ENCODE measurements at places on chromosomes 11 and 22. TPM values are rescaled to one million over a fixed set of nuclear protein-coding genes. Genes with fewer than 3 reads are reported as not detected.

DNA sequence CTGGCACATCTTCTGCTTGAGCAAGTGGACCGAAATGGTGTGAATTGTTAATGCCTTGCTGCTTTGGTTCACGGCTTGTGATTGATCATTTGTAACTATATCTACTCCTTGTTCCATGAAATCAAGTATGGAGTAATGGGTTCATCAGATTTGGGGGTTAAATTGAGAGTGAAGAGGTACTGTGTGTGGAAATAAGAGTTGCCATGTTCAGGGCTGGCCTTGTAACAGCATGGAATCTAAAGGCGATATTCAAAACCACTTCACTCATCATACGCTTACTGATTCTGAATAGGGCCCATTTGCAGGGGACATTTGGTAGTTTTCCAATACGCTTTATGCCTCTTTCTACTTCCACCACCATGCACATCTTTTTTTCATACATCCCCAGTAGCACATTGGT lies 122.2 kb downstream of the DCDC1 start:
- no peak for DNase-seq

DNA sequence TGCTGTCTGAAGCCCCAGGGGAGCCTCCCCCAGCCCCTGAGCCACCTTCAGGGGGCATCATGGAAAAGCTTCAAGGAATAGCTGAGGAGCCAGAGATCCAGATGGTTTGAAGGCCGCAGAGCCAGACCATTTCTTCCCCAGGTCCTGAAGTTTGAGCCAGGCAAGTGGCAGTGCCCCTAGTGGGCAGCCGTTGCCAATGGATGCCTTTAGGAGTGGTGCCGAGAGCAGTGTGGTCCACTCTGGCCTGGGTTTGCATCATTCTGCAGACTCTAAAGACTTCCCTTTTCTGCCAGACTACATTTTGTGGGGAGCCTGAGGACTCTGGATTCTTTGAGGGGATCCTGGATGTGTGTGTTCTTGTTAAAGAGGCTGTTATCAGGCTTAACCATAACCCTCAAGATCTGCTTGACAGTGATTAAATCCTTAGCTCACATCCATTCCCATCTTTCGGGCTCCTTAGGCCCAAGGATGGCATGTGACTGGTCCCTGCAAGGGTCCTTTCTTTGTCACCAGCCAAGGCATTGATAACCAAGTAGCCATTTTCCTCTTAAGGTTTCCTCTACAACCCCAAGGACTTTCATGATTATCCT lies 13.1 kb downstream of the HINFP start:
- DNase-seq, result no peak

DNA sequence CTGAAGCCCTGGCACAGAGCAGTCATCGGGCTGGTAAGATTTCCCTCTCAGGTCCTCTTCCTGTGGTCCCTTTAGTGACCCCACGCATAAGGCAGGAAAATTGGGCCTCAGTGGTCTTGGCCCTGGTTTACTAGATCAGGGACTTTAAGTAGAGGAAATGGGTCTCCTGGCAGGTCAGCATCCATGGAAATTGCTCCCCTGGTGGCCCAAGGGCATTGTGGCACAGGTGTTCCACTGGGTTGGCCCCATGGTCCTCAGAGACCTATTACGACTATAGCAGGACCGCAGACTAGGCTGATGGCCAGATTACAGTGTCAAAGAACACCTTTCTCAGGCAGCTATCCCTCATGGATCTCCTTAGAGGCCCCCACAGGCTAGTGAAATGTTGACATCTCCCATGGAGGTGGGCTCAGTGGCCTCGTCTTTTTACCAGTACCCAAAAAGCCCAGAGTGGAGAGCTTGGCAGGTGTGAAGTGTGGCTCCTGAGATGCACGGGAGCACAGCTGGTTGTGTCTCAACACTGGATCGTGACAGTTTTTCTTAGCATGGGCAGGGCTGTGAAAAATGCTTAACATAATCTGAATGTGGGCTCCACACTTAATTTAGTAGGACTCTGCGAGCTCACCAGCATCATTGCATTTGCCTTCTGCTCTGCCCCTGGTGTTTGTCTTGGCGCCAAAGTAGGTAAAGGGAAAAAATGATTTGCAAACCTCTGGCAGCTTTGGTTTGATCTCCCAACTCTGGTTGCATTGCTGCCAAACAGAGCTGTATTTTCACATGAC lies 74.2 kb downstream of the ZBTB16 start:
- no peak for DNase-seq

GRCh38 chr11:94925422-94926270 lies 47.7 kb downstream of the CWC15 start:
- no peak for DNase-seq

DNA sequence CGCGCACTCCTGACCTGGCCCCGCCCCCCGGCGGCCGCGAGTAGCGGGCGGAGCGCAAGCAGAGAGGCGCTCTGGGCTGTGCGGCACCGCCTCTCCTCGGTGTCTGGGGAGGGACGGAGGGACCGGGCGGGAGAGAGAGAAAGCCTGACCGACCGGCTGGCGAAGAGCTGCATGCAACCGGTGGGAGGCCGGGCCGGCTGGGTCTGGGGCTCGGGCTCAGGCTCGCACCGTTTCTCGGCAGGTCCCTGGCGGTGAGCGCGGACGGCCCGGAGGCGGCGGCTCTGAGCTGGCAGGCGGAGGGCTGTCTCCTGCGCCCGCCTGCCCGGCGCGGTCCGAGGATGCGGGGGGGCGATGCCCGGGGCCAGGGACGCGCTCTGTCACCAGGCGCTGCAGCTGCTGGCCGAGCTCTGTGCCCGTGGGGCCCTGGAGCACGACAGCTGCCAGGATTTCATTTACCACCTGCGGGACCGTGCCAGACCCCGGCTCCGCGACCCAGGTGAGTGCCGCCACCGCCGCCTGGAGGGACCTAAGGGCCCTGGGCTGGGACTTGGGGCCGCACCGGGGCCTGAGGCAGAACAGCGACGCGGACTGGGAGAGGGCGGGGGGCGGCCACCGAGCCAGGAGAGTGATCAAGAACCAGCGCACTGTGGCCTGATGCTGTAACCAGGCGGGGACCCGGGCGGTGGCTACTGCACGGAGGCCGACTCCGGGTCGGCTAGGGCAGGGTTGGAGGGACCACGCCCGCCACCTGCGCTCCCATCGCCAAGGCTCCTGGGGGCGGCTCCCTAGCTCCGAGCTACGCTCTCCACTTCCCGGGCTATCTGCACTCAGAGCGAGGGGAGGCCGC lies at the start of gene SYT9:
Gene SYT9, plus strand, starts transcription at position 69 of the 847 bp plus-strand sequence. Its CDS starts 283 bp downstream, at position 352.
- no peak for DNase-seq

- DNase-seq, result no peak
Observed at GRCh38 chr22:49962751-49963646, 2.4 kb downstream of the PIM3 start.

GRCh38 chr11:65430406-65431217 lies 8.0 kb downstream of the NEAT1 start:
- no peak for DNase-seq

GRCh38 chr11:67117176-67117575 lies 1.9 kb upstream of the KDM2A start:
- DNase-seq, result no peak

DNA sequence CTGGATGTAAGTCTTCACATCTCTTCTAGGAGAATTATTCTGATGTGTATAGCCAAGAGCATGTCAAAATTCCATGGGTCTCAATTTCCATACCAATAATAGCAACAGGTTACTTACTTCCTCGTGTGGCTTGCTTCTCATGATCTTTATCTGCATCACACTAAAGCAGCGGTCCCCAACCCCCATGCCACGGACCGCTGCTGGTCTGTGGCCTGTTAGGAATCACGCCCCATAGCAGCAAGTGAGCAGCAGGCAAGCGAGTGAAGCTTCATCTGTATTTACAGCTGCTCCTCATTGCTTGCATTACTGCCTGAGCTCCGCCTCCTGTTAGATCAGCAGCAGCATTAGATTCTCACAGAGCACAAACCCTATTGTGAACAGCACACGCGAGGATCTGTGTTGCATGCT lies 28.9 kb upstream of the SLC25A1 start:
- no peak for DNase-seq

- DNase-seq, result no peak
Observed at GRCh38 chr11:62489204-62489603, 57.4 kb downstream of the AHNAK start.

DNA sequence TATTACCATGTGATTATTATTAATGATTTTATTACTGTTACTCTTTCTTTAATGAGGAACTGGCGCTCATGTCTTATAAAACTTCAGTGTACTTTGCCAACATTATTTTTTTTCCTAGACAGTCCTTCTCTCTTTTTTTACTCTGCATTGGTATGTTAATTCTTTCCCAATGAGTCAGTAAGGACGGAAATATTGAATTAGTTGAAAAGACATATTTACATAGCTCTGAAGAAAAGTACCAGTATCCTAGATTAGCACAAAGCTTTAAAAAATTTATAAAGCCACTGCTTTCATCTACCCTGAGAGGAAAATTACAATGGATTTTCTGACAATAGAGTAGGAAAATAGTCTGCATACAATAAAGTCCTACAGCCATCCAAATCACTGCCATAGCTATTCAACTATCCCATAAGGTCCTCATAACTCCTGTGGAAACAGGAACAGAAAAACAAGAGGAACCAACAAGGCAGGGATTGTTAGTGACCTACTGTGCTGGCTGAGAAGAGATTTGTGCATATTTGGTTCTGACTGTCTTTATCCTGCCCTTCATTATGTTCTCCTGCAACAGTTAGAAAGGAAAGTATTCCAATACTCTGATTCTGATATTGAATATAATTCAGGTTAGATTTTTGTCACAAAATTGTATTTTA lies 314.4 kb downstream of the AASDHPPT start:
- DNase-seq, result no peak

DNA sequence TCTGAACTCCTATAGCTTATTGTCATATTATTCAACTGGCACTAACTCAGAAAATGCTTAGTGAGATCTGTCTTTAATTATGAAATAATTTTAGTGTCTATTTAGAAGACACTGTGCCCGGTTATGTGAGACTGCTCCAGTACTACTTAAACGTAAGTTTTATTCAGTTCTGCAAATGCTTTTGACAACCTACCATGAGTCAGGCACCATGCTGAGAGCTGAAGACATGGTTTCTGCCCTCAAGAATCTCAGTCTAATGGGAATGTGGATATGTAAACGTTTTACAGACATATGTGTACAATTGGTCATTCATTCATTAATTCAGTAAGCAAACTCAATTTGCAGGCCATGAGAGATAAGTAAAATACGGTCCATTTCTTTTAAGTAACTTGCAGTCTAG lies 40.0 kb downstream of the DCUN1D5 start:
- DNase-seq, result peak; percentile 1

DNA sequence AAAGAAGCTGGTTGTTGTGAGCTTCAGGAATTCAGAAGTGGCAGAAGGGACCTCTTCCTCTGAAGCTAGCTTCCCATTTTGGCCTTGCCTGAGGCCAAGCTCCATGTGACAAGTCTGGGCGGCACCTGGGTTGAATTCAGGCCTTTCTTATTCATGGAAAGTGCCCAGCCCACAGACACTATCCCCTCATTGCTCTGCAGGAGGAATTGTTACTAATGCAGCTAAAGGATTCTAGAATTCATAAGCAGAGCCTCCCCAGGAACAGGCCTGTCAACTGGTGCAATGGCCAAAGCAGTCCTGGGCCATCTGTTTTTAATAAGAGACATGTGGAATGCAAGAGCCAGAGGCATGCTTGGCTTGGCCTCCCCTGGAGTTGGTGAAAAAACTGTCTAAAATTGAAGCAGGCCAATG lies 71.4 kb downstream of the SLC1A2 start:
- DNase-seq, result peak; percentile 61

Gene PARVG
- 0.01 TPM for polyA plus RNA-seq

Gene TRPM5
- not detected for polyA plus RNA-seq

Gene C11orf87
- polyA plus RNA-seq, result 0.14 TPM

Gene RASSF10
- polyA plus RNA-seq, result not detected

Gene OR5B21
- polyA plus RNA-seq, result not detected

Gene LSP1
- polyA plus RNA-seq, result not detected

Gene SOX10
- not detected for polyA plus RNA-seq
